ENCODE measurements at places on chromosomes 2 and 18.

DNA sequence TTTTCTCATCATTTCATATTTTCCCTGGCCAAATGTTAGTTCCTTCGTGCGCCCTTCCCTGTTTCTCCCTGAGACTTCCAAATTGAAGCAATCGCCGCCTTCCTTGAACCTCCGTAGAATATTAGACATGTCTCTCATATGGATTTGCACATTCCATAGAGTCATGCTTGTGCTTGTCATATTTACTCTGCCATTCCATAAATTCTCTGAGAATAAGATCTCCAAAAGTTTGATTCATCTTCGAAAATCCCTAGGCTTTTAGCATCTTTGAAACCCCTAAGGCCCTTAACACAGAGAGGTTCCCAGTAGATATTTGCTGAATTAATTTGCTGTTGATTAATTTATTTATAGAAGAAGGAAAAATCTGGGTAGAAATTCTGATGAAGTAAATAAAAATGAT lies 202.2 kb upstream of the PIK3C3 start:
- DNase-seq = no peak

- no peak for DNase-seq
Measured at GRCh38 chr2:167750675-167751074, 496.7 kb downstream of the STK39 start.

DNA sequence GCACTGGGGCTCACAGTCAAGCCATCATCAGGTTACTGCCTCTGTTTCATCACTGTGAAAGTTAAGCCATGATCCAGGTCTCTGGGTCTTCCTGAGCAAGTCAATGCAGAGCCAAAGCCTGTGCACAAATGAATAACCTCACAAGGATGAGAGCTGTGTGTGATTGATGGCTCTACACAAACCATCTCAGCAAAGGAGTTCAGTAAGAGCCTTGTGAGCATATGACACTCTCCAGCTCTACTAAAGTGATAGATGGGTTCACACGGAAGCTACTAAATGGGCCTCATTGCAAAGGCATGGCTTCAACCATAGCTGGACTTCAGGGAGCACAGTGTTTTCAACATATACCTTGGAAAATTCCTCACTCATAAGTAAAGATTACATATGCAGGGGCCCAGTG lies 101.5 kb downstream of the AFF3 start:
- DNase-seq = no peak

GRCh38 chr2:44040365-44040764 lies 44.6 kb upstream of the LRPPRC start:
- DNase-seq = no peak

DNA sequence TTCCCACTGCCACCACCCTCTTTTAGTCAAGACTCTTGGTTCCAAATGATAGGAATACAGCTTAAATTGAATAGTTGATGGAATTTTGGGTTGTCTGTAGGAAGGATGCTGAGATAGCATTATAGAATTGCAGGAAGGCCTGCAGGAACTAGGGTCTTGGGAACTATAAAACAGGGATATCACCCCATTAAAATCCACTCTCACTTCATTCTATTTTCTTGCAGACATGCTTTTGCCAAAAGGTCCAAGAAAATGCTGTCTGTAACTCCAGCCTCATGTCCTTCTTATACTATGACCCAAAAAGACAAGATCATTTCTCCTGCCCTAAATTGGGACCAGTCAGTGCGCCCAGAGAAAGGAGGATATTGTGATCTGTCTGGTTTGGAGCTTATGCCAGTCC lies 89.1 kb downstream of the COMMD1 start:
- DNase-seq = no peak

Measured in cortex of kidney (tissue), 1 donor.